ENCODE measurements at places on chromosomes 13 and 19.

DNA sequence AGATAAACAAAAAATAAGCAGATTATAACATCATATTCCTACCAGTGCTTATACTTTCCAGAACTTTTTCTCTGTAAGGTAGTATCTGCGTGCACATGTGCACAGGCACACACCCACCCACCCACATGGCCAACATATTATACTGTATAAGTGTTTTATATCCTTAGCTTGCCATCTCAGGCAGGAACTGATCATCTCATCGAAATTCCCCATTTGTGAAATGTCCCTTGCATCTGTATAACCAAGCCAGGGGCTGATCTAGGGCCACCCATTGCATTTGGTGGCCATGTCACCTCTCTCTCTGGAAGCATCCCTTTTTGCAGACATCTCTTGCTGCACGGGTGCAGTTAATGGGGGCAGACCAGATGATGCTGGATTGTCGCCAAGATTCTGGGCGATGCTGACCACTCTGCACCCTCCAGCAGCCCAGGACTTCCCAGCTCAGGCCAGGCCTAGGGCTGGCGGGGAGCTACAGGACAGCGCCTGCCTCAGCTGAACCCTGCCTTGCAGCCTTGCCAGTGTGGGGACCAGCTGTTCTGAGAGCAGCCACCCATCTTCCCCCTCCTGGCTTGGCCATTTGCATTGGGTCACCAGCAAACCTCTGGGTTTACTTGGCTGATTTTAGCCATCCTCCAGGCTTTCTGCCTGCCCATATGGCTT lies 95.9 kb downstream of the SLC7A1 start:
- no peak for DNase-seq

- no peak for DNase-seq
Measured at GRCh38 chr13:51112771-51113170, 1.7 kb upstream of the C13orf42 start.

GRCh38 chr13:33636243-33636642 lies 181.7 kb upstream of the RFC3 start:
- DNase-seq, result no peak

- DNase-seq, result no peak
Measured at GRCh38 chr19:53853707-53854106, 14.0 kb upstream of the MYADM start.

DNA sequence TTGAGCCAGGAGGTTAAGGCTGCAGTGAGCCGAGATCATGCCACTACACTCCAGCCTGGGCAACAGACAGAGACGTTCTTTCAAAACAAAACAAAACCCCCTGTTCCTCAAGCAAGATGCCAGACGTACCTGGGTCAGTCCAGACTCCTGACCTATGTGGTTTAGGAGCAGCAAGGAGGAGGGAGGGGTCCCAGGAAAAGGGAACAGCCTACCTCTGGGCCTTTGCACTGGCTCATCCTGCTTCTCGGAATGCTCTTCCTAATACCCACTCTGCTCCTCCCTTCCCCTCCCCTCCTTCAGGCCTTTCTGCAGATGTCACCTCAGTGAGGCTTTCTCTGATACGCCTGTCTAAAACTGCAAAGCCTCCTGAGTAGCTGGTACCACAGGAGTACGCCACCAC lies 9.5 kb downstream of the RINL start:
- DNase-seq, result no peak

GRCh38 chr13:99559560-99559959 lies 58.3 kb downstream of the TM9SF2 start:
- DNase-seq, result no peak

- DNase-seq, result no peak
Measured at GRCh38 chr19:898663-899062, 5.4 kb downstream of the RNU6-9 start.

GRCh38 chr13:32272021-32272683 lies 43.0 kb downstream of the ZAR1L start:
- no peak for DNase-seq

DNA sequence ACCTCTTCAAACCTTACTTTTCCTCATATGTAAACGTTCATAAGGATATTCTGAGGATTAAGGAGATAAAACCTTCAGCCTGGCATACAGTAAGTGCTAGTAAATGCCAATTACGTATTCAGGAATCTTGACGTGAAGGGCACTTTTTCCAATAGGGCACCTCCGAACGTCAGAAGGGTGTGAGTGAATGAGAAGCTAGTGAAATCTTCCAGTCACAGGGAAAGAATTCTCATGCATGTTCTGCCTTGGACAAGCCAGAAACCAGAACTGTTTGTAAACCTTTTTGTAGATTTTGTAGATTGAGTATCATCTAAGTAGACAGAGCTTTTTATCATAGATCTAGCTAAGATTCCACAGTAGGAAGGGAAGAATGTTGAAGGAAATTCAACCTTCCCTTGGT lies 16.5 kb downstream of the DGKH start:
- no peak for DNase-seq

DNA sequence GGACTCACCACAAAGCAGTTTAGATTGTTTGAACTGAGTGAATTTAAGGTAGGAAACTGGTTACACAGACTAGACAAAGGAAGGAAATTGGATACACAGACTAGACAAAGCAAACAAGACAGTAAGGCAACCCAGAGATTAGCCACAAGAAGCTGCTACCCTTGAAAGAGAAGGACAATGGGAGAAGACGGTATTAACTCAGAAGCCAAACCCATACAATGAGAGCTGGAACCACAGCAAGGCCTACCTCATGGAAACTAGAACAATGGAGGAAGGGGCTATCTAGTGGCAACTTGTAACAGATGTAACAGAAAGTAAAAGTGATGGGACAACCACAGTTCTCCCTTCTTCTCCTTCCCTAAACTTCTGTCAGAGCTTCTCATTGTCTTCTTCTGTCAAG lies 410.9 kb upstream of the SPRY2 start:
- no peak for DNase-seq

- no peak for DNase-seq
Measured at GRCh38 chr19:46755077-46755852, 9.0 kb upstream of the STRN4 start.

DNA sequence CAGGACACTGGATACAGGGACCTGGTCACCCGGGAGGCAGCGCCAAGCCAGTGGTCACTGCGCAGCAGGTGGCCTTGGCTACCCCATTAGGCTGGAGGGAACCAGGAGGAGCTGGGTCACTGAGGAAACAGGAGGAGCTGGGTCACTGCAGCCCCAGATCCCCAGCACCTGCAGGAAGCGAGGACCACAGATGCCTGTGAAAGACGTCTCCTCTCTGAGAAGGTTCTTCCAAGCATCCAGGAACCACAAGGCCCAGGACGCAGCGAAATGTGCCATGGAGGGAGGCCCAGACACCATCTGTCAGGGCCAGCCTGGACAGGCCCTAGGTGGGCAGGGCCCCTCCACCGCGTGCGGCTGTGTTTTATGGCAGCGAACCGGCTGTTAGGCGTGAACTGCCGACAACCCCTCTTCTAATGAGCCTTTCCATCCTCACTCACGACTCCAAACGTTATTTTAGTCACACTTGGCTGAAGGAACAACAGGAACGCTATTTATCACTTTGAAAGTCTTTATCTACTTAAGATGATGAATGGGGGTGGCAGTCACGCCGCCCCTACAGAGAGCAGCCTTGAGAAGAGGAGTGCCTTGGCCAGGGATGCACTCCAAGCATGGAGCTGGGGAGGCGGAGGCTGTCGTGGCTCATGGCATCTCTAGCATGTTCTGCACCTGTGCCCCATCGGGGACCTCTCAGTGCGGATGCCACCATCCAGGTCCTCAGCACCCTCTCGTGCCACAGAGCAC lies 53.3 kb downstream of the CEBPG start:
- DNase-seq, result no peak

DNA sequence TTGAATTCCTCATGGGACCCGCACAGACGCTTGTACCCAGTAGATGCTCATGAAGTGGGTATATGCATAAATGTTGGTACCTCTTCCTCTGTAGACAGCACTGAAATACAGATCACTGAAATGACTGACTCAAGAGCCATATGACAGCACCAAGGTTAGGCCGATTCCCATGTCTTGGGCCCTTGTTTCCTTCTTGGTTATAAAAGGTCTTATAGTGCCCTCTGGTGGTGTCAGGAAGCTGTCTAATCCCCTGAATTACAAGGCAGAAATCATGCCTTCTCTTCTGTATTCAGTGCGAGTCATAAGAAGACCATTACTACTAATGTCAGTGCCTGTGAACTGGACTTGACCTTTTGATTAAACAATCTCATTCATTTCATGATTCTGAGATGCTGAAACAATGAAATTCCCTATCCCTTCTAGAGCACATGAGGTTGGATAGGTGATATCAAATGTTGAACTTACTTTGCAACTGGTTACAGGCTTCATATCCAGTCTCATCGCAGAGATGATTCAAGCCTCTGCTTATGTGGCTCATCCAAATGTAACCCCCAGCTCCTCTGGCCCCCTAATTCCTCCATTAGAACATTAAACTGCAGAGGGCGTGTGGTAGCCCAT lies 59.7 kb downstream of the SPATA13 start:
- peak; percentile 52 for DNase-seq

DNA sequence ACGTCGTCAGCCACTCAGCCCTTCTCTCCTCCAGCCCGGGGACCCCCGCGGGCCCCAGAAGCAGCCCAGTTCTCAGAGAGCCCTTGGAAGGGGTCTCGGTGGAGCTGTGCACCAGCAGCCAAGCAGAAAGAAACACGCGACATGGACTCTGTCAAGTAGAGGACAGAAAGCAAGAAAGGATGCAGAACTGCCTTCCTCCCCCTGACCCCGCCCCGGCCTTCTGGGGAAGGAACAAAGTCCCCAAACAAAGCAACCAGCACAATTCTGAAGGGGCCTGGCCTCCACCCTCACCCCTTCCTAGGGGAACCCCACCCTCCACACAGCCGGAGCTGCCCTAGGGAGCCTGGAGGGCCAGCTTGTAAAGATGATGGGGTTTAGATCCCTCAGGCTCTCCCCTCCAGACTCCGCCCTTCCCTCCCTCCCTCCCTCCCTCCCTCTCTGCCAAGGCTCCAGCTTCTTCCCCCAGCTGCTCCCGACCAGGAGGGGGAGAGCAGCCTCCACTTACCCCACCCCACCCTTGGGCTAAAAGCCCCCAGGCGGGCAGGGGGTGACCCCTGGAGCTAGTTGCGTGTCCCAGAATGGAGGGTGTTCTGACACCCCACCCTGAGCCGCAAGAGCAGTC lies 7.8 kb downstream of the LYL1 start:
- DNase-seq, result no peak

Measured in naive thymus-derived CD8-positive, alpha-beta T cell (primary cell).